T-cell (primary cell): ENCODE measurements at places on chromosomes 6 and 20. TPM values are rescaled to one million over a fixed set of nuclear protein-coding genes. Genes with fewer than 3 reads are reported as not detected.

MICAL1 gene
- 98.0 TPM for total RNA-seq

COL20A1 gene
- total RNA-seq = 0.23 TPM

- no peak overlapping the region for H3K27ac ChIP-seq
- peaks cover 8% of the 10 kb centered on the region for H3K4me1 ChIP-seq
- no peak overlapping the region for H3K4me3 ChIP-seq
- H3K36me3 ChIP-seq = no peaks in the 10 kb centered on the region
- DNase-seq = no peak
Observed at GRCh38 chr20:64223526-64224067, 32.0 kb upstream of the PCMTD2 start.

- H3K36me3 ChIP-seq = no peaks in the 10 kb centered on the region
- no peak for DNase-seq
- peaks cover 4% of the 10 kb centered on the region for H3K27me3 ChIP-seq
- H3K4me3 ChIP-seq = no peak overlapping the region
Observed at GRCh38 chr6:759729-760128, 66.8 kb upstream of the EXOC2 start.

DNA sequence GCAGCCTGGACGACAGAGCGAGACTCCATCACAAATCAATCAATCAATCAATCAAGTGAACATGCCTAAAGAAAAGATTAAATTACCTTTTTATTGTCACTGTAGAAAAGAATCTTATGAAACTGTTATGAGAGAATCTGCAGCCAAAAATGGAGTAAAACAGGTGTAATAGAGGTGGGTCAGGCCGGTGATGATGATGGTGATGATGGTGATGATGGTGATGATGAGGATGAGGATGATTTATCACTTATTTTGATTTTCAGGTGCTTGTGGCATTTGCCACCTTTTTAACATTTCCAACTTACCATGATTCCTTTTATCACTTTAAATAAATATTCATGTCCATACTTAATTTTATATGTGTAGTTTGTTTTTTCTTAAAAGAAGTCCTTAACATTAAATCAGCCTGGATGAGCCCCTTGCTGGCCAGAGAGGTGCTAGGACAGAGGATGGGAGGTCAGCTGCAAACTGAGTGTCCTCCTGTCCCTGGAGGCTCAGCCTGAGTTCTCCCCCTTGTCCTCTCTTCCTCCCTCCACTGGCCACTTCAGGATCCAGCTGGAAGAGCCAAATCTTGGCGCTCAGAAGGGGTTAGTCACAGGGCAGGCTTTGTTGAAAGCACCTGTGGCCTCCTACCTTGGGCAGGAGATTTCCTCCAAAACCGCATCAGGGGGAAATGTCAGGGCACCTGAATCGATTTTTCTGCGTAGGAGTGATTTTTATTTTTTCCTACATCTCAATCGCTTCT, 32.6 kb downstream of the SLC2A10 start:
- no peak overlapping the region for H3K4me3 ChIP-seq
- peaks cover 26% of the 10 kb centered on the region for H3K27me3 ChIP-seq
- no peak overlapping the region for H3K27ac ChIP-seq
- no peaks in the 10 kb centered on the region for H3K36me3 ChIP-seq
- DNase-seq = no peak

DNA sequence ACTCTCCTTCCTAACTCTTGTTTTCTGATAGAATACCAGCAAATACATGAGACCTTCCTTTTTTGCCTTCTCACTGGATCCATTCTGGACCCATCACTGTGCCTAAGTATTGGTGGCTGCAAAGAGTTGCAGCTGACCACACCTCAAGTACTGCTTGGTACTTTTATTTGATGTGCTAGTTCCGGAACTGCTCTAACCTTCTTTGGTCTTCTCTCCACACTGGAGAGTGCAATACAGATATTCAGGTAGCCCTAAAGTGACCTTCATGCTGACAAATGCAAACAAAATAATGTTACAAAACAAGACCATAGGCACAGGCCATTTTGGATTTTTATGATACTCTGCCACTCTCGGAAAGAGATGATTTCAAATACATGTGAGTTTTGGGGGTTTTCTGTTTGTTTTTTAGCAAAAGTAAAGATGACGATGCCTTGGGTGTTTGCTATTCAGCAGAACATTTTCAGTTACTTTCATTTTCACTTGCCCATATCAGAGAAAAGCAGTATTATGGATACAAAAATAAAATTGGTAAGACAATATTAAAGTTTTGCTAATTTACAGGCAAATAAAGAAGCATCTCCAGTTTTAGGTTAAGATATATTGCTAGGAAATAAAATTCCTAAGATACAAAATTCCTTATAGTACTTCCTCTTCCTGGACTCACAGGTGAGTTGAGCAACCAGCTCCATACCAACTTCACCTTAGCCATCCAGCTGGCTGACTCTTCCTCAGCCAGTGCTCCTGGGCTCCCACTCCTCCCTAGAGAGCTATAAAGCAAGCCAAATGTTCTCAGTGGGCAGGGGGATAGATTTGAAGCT, 42.0 kb downstream of the PTPRK start:
- no peak overlapping the region for H3K27ac ChIP-seq
- DNase-seq = no peak
- no peaks in the 10 kb centered on the region for H3K36me3 ChIP-seq
- H3K4me1 ChIP-seq = peaks cover 4% of the 10 kb centered on the region
- no peaks in the 10 kb centered on the region for H3K27me3 ChIP-seq

GRCh38 chr20:7624886-7625285, 315.4 kb downstream of the HAO1 start:
- H3K36me3 ChIP-seq = no peaks in the 10 kb centered on the region
- H3K27me3 ChIP-seq = no peaks in the 10 kb centered on the region
- H3K27ac ChIP-seq = no peak overlapping the region
- H3K4me1 ChIP-seq = no peaks in the 10 kb centered on the region
- no peak overlapping the region for H3K4me3 ChIP-seq

DNA sequence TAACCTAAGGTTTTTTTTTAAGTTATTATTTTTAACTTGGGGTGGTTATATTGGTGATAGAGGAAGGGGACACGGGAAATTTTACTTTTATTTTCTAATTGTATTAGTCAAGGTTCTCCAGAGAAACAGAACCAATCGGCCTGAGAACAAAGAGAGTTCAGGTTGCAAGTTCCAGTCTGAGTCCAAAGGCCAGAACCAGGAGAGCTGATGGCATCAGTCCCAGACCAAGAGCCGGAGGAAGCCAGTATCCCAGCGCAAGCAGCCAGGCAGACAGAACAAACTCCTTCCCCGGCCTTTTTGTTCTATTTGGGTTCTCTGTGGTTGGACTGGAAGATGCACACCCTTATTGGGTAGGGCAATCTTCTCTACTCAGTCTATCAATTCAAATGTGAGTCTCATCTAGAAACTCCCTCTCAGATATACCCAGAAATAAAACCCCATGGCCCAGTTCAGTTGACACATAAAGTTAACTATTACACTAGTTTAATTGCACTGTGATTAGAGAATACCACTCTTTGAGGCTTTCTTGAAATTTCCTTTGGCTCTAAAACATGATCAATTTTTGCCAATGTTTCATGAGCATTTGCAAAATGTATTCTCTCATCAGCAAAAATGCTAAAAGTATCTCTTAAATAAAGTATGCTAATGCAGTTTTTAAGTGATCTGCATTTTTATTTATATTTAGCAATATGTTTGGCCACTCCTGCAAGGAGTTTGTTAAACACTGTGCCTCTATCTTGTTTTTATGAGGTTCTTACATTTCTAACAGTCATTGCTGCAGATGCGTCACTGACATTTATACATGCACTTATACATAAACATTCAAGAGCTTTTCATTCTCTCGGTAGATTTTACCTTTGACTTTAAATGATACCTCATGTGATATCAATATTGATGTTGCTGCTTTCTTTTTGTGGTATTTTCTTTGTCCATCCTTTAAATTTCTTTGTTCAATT, 103.2 kb upstream of the SSTR4 start:
- no peaks in the 10 kb centered on the region for H3K27me3 ChIP-seq
- DNase-seq = no peak
- no peak overlapping the region for H3K4me3 ChIP-seq
- H3K4me1 ChIP-seq = no peaks in the 10 kb centered on the region

- H3K4me3 ChIP-seq = no peak overlapping the region
- peaks cover 1% of the 10 kb centered on the region for H3K27me3 ChIP-seq
- DNase-seq = peak; percentile 44
- H3K4me1 ChIP-seq = peaks cover 15% of the 10 kb centered on the region
Observed at GRCh38 chr20:2521369-2522305, 12.9 kb upstream of the ZNF343 start.

GRCh38 chr6:162256361-162256760, 471.2 kb downstream of the PRKN start:
- H3K27ac ChIP-seq = no peak overlapping the region
- DNase-seq = no peak
- no peaks in the 10 kb centered on the region for H3K27me3 ChIP-seq
- H3K36me3 ChIP-seq = no peaks in the 10 kb centered on the region
- H3K4me1 ChIP-seq = no peaks in the 10 kb centered on the region

- peak; percentile 44 for DNase-seq
- H3K4me1 ChIP-seq = peaks cover 17% of the 10 kb centered on the region
- peak overlapping the region; percentile 38 for H3K4me3 ChIP-seq
- peaks cover 35% of the 10 kb centered on the region for H3K27me3 ChIP-seq
- no peak overlapping the region for H3K27ac ChIP-seq
- H3K36me3 ChIP-seq = no peaks in the 10 kb centered on the region
Observed at GRCh38 chr6:26613689-26614683, 17.2 kb downstream of the ABT1 start.

DNA sequence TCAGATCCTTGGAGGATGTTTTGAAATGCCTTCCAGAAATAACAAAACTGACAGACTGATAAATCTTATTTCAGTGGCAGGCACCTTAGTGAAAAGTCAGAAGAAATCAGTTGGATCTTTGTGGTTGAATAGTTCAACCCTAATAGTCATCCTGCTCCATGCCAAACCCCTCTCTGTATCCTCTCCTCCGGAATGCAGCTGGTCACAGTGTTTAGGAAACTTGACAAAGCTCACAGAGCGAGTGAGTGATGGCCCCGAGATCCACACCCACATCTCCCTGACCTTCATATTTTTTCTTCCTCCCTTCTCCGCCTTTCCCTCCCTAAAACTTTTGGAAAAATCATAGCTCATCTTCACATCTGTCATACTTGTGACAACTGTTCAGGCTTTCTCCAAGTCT, 464.8 kb upstream of the CDH4 start:
- H3K4me1 ChIP-seq = no peaks in the 10 kb centered on the region
- DNase-seq = no peak
- H3K27ac ChIP-seq = no peak overlapping the region
- H3K36me3 ChIP-seq = no peaks in the 10 kb centered on the region
- no peaks in the 10 kb centered on the region for H3K27me3 ChIP-seq
- no peak overlapping the region for H3K4me3 ChIP-seq

GRCh38 chr20:12012241-12013222, 94.8 kb downstream of the BTBD3 start:
- DNase-seq = no peak
- no peaks in the 10 kb centered on the region for H3K27me3 ChIP-seq
- no peaks in the 10 kb centered on the region for H3K4me1 ChIP-seq
- no peaks in the 10 kb centered on the region for H3K36me3 ChIP-seq
- no peak overlapping the region for H3K4me3 ChIP-seq

- no peak overlapping the region for H3K4me3 ChIP-seq
- no peaks in the 10 kb centered on the region for H3K4me1 ChIP-seq
Observed at GRCh38 chr6:136608991-136609390, 58.8 kb upstream of the MAP7 start.

DNA sequence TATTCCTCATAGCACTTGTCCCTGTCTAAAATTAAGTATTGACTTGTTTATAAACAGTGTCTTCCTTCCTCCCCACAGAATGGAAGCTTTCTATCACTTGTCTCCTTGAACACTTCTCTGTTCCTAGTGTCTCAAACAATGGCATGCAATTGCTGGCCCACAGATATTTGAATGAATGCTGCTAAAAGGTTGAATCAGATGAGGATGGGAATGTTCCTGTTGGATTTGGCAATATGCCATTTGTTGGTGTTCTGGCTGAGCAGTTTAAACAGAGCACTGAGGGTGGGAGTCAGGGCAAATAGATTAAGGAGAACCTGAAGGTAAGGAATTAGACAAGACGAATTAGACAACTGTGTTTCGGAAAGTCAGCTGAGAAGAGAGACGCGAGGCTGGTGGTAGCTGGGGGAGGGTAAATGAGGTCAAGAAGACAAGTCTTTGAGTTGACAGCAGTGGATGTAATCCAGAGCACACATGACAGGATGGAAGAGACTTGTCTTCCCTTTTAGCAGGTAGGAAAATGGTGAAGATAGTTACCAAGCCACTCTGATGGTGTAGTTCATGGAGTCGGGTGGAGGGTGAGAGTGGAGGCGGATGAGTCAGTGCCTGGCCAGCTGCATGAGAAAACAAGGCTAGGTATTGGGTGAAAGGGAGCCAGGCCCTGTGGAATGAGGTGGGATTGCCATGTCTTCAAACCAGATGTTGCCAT, 58.3 kb upstream of the GNRH2 start:
- H3K4me1 ChIP-seq = peaks cover 9% of the 10 kb centered on the region
- no peak overlapping the region for H3K4me3 ChIP-seq
- H3K27ac ChIP-seq = no peak overlapping the region
- DNase-seq = no peak
- H3K36me3 ChIP-seq = peaks cover 16% of the 10 kb centered on the region

GRCh38 chr20:24608926-24609667, 139.7 kb downstream of the SYNDIG1 start:
- peaks cover 29% of the 10 kb centered on the region for H3K27me3 ChIP-seq
- no peak overlapping the region for H3K4me3 ChIP-seq
- no peak for DNase-seq

DNA sequence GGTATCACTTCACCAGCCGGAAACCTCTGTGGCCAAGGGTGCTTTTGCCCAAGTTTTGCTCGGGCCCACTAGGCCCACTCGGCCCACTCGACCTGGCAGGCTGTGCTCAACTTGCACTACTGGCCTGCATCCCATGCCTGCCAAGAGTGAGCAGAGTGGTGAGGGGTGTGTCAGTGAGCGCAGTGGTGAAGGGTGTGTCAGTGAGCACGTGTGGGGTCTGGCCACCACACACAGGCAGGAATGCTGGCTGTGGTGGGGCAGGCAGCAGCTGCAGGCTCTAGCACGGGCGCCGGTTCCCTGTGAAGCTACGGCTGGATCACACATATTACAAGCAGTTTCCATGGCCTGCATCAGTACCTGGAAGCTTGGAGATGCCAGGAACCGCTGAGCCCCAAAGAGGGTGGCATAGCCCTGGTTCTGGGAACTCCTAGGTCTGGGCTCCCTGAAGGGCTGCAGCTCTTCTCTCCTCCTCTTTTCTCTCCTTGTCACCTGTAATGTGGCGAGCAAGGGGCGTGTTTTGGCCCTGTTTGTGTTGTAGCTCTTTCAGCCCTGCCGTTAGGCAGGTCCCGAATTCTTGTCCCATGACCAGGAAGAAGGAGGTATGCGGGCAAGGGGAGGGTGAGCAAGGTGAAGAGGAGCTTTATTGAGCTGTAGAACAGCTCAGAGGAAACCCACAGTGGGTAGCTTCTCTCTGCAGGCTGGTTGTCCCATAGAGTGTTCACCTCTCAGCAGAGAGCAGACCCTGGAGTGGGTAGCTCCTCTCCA, 51.0 kb upstream of the CLDN20 start:
- H3K4me3 ChIP-seq = no peak overlapping the region
- no peaks in the 10 kb centered on the region for H3K4me1 ChIP-seq
- no peaks in the 10 kb centered on the region for H3K36me3 ChIP-seq
- no peak for DNase-seq

GRCh38 chr6:23590498-23591126, 535.4 kb upstream of the NRSN1 start:
- no peak for DNase-seq
- no peaks in the 10 kb centered on the region for H3K27me3 ChIP-seq
